ENCODE measurements at places on chromosomes 13 and 19.

- DNase-seq, result no peak
Observed at GRCh38 chr13:35531526-35531925, 55.0 kb upstream of the MAB21L1 start.

GRCh38 chr19:40611096-40611495 is 9.9 kb downstream of the LTBP4 start:
- no peak for DNase-seq

DNA sequence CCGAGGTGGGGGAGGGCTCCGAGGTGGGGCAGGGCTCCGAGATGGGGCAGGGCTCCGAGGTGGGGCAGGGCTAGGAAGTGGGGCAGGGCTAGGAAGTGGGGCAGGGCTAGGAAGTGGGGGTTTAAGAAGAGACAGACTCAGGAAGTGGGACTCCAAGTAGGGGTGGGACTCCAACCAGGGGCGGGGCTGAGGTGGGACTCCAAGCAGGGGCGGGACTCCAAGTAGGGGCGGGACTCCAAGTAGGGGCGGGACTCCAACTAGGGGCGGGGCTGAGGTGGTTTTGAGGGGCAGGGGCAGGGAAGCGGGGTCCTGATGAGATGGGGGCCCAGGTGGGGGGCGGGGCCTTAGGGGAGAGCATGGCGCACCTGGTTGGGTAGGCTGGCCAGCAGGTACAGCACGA is 13.6 kb downstream of the CFD start:
- DNase-seq, result no peak

DNA sequence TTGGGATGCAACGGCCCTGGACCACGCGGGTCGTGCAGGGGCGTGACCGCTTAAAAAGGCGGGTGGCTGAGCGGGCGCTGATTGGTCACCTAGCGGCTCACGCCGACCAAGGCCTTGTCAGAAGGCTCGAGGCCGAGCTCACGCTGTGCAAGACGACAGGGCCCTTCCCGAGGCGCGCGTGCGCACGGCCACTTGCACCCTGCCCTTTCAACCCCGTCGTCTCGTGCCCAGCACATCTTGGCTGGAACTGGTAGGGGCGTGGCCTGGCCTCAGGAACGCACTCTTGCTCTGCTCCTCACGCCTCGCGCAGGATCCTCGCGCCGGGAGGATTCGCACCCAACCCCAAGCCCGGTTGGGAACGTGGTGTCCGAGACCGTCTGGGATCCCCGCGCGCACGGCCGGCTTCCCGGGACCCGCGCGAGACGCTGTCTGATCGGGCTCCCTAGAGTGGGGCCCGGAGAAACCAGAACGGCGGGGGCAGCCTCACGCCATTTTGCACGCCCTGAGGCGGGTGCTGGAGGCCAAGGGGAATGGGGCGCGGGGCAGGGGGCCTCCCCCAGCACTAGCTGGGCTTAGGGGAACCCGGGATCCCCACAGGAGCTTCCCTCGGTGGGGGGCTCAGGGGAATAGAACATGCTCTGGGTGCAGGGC is at the start of gene MEIOSIN:
Gene MEIOSIN, plus strand, starts transcription at position 280 of the 651 bp plus-strand sequence. CDS start 1,938 bp downstream, outside the sequence.
- no peak for DNase-seq

- no peak for DNase-seq
Observed at GRCh38 chr13:109611912-109612691, 174.3 kb downstream of the IRS2 start.

GRCh38 chr19:6260376-6260775 is 19.4 kb downstream of the MLLT1 start:
- no peak for DNase-seq

DNA sequence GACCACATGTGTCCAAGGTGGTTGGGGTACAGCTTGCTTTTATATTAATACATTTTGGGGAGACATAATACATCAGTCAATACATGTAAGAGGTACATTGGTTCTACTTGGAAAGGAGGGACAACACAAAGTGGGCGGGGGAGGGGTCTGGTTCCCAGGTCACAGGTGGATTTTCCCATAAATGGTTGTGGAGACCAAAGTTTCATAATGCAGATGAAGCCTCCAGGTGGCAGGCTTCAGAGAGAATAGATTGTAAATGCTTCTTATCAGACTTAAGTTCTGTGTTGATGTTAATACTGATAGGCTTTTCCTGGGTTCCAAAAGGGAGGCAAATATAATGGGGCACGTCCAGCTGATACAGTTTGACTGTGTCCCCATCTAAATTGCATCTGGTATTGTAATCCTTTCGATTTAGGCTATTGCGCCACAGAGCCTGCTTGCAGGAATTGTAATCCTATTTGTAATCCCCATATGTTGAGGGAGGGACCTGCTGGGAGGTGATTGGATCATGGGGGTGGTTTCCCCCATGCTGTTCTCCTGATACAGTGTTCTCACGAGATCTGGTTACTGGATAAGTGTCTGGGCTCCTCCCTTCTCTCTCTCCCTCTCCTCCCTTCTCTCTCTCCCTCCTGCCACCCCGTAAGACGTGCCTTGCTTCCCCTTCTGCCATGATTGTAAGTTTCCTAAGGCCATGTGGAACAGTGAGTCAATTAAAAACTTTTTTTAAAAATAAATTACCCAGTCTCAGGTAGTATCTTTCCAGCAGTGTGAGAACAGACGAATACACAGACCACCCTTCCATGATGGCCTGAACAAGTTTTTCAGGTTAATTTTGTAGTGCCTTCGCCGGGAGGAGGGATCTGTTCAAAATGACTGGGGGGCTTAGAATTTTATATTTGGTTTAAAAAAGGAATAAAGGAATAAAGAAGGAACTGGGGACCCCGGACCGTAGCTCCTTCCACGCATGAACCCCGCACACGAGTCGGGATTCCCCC is 44.9 kb downstream of the ZNF823 start:
- DNase-seq, result no peak

DNA sequence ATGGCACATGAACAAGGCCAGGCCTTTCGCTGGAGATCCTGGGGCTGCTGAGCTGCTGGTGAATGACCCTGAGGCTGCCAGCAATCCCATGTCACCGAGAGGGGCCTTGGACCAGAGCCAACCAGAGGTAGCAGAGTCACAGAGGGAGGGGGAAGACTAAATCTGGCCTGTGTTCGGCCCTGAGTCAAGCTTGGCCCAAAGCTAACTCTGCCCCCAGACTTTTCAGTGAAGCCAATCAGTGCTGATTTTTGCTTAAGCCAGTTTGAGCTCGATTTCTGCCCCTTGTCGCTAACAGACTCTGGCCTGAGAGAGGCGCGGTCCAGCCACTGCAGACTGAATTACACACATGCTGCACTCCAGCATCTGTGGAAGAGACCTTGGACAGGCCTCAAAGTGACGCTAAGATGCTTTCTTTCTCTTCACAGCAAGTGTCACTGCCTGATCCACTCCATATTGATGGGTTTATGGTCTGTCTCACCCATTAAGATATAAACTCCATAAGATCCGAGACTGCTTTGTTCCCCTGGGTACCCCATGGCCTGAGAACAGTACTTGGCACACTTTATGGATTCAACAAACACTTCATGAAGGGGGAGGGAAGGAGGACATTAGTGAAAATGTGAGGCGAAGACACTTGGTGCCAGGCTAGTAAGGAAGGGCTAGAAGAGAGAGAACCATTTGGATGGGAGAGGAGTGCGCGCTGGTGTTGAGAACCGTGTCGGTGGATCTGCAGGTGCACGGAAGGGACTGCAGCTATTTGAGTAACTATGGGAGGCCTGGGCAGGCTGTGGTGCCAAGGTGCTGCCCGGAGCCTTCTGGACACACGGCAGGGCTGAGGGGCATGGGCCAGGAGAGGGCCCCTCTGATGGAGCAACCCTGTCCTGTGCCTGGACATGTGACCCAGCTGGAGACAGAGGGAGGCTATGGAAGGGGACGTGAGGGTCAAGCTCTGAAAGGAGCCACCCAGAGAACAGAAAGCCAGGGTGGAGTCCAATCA is 17.6 kb downstream of the RANBP3 start:
- DNase-seq, result no peak

DNA sequence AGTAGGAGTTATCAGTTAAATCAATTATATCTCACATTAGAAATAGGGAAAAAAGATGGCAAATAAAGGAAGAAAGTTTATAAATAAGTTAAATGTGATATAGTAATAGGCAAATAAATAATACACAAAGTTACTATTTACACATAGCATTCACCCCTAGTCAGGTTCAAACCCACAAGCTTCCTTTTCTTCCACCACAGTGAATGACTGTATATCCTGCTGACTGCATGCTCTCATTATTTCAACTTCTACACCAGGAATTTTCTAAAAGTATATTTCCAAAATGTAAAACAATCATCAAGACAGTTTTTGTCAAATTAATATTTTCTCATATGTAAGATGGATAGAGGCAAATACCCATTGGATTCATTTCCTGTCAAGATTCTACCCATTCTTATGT is 548.6 kb upstream of the SLITRK5 start:
- no peak for DNase-seq

DNA sequence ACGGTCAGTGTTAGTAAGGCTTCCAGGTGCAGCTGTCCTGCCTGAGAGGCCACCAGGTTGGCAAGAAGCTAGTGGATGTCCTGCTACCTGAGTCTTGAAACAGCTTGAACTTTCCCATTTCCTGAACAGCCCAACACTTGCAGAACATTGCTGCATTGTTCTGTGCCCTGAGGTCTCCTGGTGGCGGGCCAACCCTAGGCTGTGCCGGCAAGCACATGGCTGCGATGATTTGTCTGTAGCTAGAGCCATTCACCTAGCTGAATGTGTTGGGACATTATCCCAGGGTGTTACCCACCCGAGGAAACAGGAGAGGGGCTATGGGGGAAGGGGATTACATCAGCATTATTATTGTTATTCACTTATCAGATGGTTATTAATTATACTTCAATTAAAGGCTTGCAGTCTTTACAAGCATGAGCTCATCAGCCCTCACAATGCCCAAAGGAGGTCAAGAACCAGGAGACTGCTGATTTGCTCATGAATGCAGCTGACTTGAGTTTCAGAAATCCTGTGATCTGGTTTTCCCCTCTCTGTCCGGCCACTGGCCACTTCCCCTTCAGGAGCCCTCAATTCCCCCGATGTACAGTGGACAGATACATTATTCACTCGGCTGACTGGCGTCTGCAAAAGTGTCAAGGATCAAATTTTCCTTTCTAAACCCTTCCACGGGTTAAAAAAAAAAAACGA is 187.6 kb upstream of the TSC22D1 start:
- no peak for DNase-seq

DNA sequence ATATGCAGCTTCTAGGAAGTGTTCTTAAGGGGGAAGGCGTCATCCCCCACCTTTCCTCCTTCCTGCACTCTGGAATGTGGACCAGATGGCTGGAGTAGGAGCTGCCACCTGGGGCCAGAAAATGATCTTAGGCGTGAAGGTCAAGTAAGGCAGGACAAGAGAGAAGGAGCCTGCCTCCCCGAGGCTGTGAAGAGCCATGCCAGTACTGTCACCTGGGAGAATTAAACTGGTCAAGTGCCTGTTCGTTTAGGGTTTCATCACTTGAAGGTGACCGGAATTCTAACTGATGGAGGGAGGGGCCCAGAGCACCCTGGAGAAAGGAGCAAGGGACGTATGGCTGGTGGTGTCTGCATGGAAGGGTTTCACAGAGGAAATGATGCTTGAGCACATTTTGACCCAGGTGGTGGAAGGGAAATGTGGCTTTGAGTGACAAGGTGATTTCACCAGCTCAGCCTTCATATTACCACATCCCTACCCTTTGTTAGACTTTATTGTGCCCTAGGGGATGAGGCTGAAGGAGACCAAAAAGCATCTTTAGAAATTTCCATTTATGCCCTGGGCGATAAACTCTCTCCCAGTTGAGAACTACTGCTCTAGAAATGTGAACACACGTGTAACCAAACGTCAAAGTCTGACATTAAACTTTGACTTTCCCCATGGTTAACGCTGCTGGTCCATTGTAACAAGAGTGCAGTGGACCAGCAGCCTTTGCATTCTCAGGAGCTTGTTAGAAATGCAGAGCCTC is 37.5 kb downstream of the PPP2R1A start:
- DNase-seq, result no peak

DNA sequence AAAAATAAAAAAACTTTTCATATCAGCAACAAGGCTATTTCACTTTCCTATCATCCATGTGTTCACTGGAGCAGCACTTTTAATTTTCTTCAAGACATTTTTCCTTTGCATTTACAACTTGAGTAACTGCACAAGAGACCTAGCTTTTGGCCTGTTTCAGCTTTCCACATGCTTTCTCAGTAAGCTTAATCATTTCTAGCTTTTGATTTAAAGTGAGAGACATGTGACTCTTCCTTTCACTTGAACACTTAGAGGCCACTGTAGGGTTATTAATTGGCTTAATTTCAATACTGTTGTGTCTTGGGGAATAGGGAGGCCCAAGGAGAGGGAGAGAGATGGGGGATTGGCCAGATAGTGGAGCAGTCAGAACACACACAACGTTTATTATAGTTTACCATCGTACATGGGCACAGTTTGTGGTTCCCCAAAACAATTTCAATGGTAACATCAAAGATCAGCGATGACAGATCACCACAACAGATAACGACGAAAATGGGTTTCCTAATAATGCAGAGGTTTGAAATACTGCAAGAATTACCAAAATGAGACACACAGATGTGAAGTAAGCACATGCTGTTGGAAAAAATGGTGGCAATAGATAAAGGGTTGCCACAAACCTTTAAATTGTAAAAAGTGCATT is 117.6 kb downstream of the GGACT start:
- no peak for DNase-seq

GRCh38 chr13:107799001-107799400 is 416.3 kb downstream of the LIG4 start:
- no peak for DNase-seq

DNA sequence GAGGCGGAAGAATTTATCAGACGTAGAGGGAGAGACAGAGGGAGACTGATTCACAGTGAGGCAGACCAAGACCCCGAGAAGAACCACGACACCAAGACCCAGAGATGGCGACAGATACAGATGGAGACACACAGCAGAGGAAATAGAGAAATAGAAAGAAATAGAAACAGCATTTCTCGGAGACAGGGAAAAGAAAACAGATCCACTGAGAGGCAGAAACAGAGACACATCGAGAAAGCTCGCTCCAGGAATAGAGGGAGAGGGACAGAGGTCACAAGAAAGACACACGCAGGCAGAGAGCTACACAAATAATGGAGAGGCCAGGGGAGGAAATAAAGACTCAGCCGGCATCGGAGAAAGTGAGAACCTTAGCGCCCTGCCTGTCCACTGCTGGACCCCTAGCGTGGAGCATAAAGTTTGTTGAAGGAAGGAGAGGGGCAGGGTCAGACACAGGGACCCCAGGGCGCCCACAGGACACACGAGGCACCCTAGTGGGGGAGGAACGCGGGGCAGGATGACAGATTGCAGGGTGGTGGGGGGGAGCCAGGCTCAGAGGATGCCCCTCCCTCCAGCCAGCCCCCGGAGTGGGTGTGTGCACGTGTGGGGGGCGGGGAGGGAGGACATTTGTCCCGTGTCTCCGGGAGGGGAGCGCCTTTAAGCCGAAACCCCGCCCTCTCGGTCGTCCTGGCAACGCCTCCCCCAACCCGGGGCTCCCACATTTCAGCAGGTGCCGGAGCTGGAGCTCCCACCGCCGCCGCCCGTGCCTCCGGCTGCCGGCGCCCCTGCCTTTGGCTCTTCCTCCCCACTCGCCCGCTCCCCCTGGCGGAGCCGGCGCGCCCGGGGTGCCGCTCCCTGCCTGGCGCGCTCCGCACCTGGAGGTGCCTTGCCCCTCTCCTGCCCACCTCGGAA is at the start of gene PRKCG:
Gene PRKCG, plus strand, starts transcription at position 716 of the 909 bp plus-strand sequence. CDS start 298 bp downstream, outside the sequence.
- no peak for DNase-seq
